ENCODE measurements at places on chromosomes 12 and 14. TPM values are rescaled to one million over a fixed set of nuclear protein-coding genes. Genes with fewer than 3 reads are reported as not detected.

The TMEM132D gene
- total RNA-seq, result not detected

The OR6C74 gene
- total RNA-seq, result not detected

The CLEC2A gene
- not detected for total RNA-seq

The SIX6 gene
- not detected for total RNA-seq

The SMAGP gene
- 8.2 TPM for total RNA-seq

The PDE6H gene
- not detected for total RNA-seq

The KERA gene
- total RNA-seq, result not detected

The TAS2R43 gene
- 0.63 TPM for total RNA-seq

The TAS2R13 gene
- 0.69 TPM for total RNA-seq

The HOXC12 gene
- total RNA-seq, result not detected

The RHOJ gene
- total RNA-seq, result 13.3 TPM

The INSM2 gene
- not detected for total RNA-seq

The BICDL1 gene
- total RNA-seq, result not detected

The SEL1L gene
- total RNA-seq, result 72.0 TPM

The TMEM120B gene
- total RNA-seq, result 6.1 TPM

The BATF gene
- total RNA-seq, result not detected
